ENCODE measurements at places on chromosomes 11 and 22.

GRCh38 chr11:26599425-26599824, 27.4 kb upstream of the MUC15 start:
- no peak for DNase-seq

GRCh38 chr11:11263238-11264005, 89.6 kb downstream of the CSNK2A3 start:
- DNase-seq = no peak

DNA sequence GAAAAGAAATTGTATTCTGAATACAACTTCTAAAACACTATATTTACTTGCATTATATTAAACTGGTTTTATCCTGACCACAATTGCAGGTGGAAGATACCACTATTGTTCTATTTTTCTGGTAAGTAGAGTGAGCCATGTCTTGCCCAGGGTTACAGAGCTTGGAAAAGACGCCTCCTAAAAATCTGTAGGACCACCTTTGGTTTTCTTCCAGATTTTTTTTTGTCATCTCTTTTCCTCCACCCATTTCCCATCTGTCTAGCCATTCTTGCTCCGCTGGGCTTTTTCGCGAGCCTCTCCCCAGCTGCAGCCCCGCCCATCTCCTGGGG, 294 bp upstream of the MTMR3 start:
- no peak for DNase-seq

- DNase-seq = no peak
Measured at GRCh38 chr11:109275931-109276330, 146.1 kb upstream of the C11orf87 start.

DNA sequence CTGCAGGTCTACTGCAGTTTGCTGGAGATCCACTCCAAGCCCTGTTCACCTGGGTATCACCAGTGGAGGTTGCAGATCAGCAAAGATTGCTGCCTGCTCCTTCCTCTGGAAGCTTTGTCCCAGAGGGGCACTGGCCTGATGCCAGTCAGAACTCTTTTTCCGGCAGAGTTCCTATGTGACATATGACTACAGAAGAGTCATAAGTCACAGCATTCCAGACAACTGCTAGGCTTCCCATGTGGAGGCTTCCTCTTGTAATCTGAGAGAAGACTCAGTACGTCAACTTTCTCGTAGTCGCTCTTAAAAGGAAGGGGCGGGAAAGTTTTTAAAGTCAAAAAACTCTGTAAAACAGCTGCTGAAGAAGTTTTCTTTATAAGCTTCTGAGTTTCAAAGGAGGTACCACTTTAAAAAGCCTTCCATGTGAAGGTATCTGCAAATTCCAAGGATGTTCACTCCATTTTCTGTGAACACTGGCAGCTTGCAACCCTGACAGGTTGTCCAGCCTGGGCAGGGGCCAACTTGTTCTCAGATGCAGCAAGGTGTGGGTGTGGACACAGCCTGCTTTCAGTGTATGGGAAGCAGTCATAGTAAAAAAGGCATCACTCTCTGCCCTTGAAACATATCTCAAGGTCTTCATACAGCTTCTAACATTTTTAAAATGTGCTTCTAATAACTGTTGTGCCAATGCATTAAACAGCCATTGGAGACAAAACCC, 97.8 kb downstream of the ME3 start:
- DNase-seq = no peak

GRCh38 chr11:12927886-12928285, 81.2 kb upstream of the RASSF10 start:
- DNase-seq = no peak

GRCh38 chr11:120807414-120808150, 216.3 kb upstream of the TBCEL start:
- DNase-seq = no peak

- DNase-seq = no peak
Measured at GRCh38 chr11:90661233-90661632, 438.4 kb upstream of the CHORDC1 start.
